Left renal pelvis (tissue), 4 donors: ENCODE measurements at places on chromosomes 16 and 17.

DNA sequence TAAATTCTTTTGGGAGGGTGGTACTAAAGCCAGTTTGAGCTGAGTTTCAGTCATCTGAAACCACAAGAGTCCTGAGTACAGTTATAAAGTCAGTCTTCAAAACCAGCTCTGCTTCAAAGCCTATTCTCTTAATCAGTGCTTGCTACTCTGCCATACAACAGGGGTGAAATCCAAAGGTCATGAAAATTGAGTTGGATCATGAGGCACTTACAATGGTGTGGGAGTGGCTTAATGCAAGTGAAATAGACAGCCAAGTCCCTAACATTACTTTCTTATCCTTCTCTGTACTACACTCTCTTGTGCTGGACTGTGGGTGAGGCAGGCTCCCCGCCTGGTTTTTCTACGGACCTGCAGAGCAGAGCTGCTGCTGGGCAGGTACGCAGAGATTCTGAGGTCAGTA is 12.4 kb downstream of the CBLN1 start:
- DNase-seq: no peak

DNA sequence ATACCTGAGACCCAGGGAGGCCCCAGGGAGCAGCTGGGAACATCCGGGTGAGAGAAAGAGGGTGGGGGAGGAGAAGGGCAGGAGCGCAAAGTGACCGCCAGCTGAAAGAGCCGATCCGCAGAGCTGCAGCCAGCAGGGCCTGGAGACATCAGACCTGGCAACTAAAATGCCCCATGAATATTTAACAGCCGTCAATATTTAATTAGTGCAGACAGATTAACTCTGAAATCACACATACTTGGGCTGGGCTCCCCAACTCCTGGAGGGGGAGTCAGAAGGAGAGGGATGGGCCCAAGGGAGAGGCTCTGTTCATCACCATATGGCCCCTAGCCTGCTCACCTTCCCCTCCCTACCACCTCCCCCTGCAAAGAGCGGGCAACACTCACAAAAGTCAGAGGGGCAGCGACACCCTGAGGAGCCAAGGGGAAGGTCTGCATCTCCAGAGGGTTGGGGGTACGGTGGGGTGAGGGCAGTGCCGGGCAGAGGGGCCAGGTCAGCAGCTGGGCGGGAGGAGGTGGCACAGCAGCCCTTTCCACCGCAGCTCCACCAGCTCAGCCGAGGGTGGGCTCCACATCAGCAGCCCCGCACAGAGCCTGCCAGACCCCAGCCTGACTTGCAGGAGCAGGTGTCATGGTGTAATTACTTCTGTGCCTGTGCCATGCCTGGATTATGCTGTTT is 61.9 kb upstream of the CCL1 start:
- no peak for DNase-seq

- no peak for DNase-seq
These were observed 37.0 kb upstream of the AKAP1 start for GRCh38 chr17:57048096-57048495.

- DNase-seq: no peak
These were observed 297.5 kb upstream of the XYLT1 start for GRCh38 chr16:17768257-17768656.

GRCh38 chr16:77599793-77600415 is 122.4 kb upstream of the NUDT7 start:
- DNase-seq: no peak
